ENCODE measurements at places on chromosomes 6 and 20. TPM values are rescaled to one million over a fixed set of nuclear protein-coding genes. Genes with fewer than 3 reads are reported as not detected.
A peak's percentile ranks its signal among the peaks of the same experiment; 100 is the strongest.

- H3K27ac ChIP-seq = peak overlapping the region; percentile 72
- peaks cover 6% of the 10 kb centered on the region for H3K36me3 ChIP-seq
- H3K4me1 ChIP-seq = no peaks in the 10 kb centered on the region
- H3K27me3 ChIP-seq = no peaks in the 10 kb centered on the region
- DNase-seq = peak; percentile 88
Measured at GRCh38 chr20:45406260-45407066, 1.6 kb upstream of the DBNDD2 start.

GRCh38 chr6:150987371-150987828, 121.9 kb downstream of the MTHFD1L start:
- no peaks in the 10 kb centered on the region for H3K36me3 ChIP-seq
- no peaks in the 10 kb centered on the region for H3K4me1 ChIP-seq
- no peak overlapping the region for H3K4me3 ChIP-seq
- DNase-seq = no peak
- no peak overlapping the region for H3K27ac ChIP-seq
- no peaks in the 10 kb centered on the region for H3K27me3 ChIP-seq

- H3K36me3 ChIP-seq = no peaks in the 10 kb centered on the region
- DNase-seq = no peak
- no peaks in the 10 kb centered on the region for H3K27me3 ChIP-seq
- no peak overlapping the region for H3K27ac ChIP-seq
Measured at GRCh38 chr20:53660947-53661381, 67.3 kb upstream of the ZNF217 start.

Gene PTPRT
- 0.23 TPM for total RNA-seq

- H3K27ac ChIP-seq = no peak overlapping the region
- peaks cover 7% of the 10 kb centered on the region for H3K4me1 ChIP-seq
- no peaks in the 10 kb centered on the region for H3K27me3 ChIP-seq
- no peak overlapping the region for H3K4me3 ChIP-seq
Measured at GRCh38 chr6:157978021-157978783, 3.5 kb upstream of the SYNJ2 start.

- no peaks in the 10 kb centered on the region for H3K36me3 ChIP-seq
- H3K27me3 ChIP-seq = no peaks in the 10 kb centered on the region
- H3K4me1 ChIP-seq = no peaks in the 10 kb centered on the region
- H3K27ac ChIP-seq = no peak overlapping the region
- no peak for DNase-seq
Measured at GRCh38 chr6:108331982-108332381, 37.1 kb downstream of the AFG1L start.

Gene C6orf141
- total RNA-seq = 2.7 TPM

- H3K27ac ChIP-seq = no peak overlapping the region
- no peaks in the 10 kb centered on the region for H3K27me3 ChIP-seq
- H3K36me3 ChIP-seq = no peaks in the 10 kb centered on the region
- H3K4me1 ChIP-seq = no peaks in the 10 kb centered on the region
- no peak overlapping the region for H3K4me3 ChIP-seq
Measured at GRCh38 chr6:145704143-145704781, 31.1 kb downstream of the EPM2A start.

- no peak overlapping the region for H3K27ac ChIP-seq
- peaks cover 5% of the 10 kb centered on the region for H3K36me3 ChIP-seq
- H3K4me3 ChIP-seq = no peak overlapping the region
- DNase-seq = no peak
Measured at GRCh38 chr6:132780770-132781371, 17.6 kb downstream of the SLC18B1 start.

Gene OR2J3
- not detected for total RNA-seq

DNA sequence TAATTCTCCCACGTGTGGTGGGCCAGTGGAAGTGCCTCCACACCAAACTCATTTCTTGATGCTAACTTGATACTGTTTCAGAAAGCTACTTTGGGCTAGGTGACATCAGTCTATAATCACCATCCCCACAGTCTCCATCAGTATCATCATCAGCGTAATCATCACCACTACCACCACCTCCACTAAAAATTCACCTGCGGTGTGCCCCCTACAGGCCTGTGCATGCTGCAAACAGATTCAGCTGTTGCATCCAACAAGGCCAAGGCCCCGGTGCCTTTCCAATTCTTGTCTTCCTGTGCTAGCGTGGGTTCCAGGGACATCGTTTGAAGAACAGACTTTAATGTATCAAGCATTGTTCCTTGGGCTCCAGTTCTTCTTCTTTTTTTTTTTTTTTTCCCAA, 201.3 kb upstream of the EXOC2 start:
- no peak for DNase-seq
- H3K36me3 ChIP-seq = no peaks in the 10 kb centered on the region
- no peaks in the 10 kb centered on the region for H3K27me3 ChIP-seq

All from pancreas (tissue), 10 donors.